ENCODE measurements at places on chromosomes 11 and 22.

DNA sequence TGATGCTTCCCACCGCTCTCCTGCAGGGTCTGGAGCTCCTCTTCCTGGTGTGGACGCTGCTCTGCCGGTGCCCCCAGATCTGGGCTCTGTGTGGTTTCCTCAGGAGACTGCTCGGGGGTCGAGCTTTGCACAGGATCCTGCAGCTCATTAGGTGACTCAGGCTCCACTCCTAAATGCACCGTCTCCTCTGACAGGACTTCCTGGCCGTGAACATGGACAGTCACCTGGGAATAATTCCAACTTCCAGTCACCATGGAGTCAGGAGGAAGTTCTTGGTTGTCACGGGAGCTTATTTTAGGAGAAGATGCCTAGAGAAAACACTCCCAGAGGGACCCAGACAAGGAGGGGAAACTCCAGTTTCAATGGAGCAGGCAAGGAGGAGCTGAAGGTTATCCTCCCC lies 11.9 kb downstream of the ZNF202 start:
- no peak for DNase-seq

DNA sequence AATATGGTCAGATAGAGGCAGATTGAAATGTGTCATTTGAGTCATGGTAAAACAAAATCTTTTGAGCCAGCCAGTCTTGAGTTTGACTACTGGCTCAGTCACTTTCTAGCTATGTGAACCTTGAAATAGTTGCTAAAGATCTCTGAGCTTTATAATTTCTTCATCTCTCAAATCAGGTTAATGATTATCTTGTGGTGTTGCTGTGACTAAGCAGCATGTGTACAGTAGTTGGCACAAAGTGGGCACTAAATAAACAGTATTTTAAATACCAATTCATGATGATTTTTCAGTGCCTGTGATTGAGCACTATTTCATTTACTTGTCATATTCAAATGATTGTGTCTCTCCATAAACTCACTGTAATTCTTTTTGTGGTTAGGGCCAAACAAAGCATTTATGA lies 70.8 kb downstream of the RAB38 start:
- DNase-seq = no peak

- no peak for DNase-seq
These were observed 30.9 kb downstream of the ANO1 start for GRCh38 chr11:70109006-70109405.

GRCh38 chr11:113204280-113204679 lies 110.1 kb upstream of the TTC12 start:
- no peak for DNase-seq

- DNase-seq = no peak
These were observed 1.0 kb downstream of the ADM2 start for GRCh38 chr22:50482107-50483074.

GRCh38 chr11:112693781-112694180 lies 267.4 kb upstream of the NCAM1 start:
- DNase-seq = no peak

- no peak for DNase-seq
These were observed 89.9 kb upstream of the AMOTL1 start for GRCh38 chr11:94678236-94678635.

- no peak for DNase-seq
These were observed 127.3 kb downstream of the MORC2 start for GRCh38 chr22:30841273-30841672.

GRCh38 chr11:12131943-12132789 lies 21.8 kb downstream of the MICAL2 start:
- no peak for DNase-seq

DNA sequence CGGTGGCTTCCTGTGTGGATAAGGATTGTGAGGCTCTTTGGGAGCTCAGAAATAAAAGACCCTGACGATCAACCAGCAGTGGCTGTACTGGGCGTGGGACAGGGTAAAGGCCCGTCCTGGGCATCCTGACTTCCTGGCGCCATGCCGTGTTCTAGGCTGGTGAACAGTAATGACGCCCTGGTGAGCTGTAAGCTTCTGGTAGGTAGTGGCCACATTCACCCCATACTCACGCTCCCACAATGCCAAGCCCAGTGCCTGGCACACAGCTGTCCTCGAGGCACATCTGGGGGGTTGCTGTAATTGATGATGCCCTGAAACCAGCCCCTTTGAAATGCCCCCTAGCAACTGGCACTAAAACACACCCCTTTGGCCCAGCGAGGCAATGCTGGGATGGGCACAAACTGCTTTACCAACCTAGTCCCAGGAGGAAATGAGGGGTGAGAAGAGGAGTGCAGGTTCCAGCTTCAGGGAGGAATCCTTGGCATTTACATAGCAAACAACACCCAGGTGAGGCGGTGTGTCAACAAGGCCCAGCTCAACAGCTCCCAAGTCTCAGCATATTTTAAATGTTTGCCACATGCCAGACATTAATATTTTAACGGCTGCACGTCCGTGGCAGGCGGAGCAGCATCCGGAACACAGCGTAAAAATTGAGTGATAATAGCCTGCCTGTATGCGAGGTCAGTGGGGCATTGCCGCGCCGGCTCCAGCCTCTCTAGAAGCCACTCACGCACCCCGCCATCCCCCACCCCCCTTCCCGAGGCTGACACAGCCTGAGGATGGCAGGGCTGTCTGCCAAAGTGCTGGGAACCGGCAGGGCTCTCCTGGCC lies 79.3 kb downstream of the DSCAML1 start:
- DNase-seq = no peak

DNA sequence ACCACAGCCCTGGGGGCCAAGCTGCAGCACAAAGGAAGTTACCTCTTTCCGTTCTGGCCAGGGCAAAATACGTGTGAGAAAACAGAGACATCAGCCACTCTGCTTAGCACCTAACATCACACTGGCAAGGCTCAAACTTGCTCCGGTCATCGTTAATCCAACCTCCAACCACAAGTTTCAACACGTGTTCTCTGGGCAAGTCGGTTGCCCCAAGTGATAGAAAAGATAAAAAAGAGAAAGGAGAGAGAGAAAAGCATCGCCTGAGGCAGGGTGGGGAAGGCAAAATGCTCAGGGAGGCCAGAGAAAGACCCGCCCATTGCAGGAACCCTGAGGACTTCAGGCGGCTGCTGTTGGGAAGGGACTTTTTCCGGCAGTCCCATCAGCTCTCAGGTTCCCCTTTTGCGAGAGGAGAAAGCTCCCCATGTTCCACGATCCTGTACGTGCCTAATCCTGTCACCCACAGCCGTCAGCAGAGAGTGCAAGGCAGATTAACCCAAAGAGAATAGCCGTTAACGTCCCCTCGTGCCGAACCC lies 18.5 kb upstream of the B4GALNT4 start:
- no peak for DNase-seq

DNA sequence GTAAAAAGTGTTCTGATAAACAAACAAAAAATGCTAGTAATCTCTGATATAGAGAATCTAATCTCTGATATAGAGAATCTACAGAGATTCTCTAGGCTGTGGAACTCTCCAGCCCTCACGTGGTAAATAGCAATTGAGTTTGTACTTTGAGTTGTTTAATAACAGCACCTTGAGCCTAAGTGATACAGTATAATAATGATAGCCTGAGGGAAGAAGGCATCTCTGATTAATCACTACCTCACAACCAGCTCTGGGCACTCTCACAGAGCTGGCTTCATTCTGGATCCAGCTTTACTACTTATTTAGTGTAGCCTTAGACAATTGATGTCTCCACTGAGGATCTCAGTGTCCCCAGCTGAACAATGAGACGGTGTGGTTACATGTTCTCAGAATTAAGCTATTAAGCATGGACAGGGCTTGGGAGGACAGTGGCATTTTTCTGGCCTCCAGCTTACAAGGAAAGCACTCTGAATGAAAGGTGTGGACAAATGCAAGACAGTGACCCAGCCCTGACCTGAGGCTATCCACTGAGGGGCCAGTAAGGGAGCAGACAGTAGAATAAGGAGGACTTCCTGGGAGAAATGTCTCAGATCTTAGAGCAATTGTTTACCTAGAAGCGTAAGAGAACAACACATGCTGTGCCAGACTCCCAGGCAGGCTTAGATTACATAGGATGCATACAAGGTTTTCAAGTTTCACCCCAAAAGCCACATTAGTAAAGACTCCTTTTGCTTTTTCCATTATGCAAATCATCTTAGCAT lies 88.7 kb upstream of the DRD2 start:
- DNase-seq = no peak

DNA sequence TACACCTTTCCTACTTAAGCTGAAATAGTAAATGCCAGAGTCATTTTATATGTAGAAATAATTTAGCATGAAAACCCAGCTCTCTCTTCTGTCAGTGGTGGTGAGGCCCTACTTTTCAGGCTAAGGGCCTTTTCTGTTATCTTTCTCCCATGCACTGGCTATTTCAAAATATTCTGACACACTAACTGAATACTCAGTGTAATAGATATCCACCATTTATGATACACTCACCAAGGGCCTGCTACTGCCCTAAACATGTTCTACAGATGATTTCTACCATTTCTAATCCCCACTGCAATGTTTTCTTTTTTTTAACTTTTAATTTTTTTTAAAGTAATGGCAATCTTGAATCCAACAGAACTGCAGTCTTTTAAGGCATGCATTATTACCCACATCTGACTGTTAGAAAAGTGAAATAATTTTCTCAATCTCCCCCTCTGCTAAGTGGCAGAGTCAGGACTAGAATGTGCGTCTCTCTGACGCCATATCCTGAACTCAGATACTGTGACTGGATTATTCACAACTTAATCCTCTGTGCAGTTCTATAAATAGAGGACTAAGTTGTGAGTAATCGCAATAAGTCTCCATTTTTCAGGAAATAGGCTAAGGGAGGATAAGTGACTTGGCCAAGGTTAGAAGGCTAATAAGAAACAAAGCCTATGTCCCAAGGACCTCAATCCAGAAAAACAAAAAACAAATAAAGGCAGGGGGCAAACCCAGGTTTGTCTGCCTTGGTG lies 44.0 kb downstream of the GRAMD1B start:
- no peak for DNase-seq

DNA sequence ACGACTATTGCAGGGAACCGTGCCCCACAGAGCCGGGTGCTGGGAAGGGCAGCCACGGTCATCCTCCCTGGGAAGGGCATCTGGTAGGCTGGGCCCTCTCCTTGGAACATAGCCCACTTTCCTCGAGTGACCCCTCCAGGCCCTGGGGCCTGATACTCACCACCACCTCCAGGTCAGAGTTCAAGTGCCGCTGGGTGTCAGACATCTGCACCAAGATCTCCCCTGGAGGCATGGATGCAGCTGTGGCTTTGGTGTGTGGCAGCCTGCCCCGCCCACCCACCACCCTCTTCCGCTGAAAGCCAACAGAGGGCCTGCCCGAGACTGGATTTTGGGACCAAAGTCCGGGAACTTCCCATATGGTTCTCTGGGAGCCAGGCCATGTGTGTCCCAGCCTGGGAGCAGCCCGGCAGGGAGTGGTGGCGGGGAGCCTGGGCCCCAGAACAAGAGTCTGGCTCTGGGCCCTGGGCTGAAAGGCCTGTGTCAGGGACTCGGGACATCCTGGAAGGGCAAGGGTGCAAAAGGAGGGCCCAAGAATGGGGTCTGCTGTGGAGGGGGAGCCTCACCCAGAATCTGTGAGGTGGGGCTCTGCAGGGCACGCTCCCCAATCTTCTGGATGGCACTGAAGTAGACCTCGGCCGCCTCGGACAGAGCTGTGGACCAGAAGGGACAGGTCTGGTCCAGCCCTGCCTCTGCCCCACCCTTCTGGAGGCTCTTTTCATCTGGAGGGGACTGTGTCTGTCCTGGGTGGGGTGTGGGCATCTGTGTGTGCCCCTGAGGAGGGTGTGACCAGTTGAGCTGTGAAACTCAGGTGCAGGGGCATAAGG lies 2.6 kb downstream of the BAIAP2L2 start:
- no peak for DNase-seq

GRCh38 chr11:123450623-123451022 lies 20.6 kb downstream of the GRAMD1B start:
- no peak for DNase-seq

GRCh38 chr11:38038777-38039176 lies 1440.7 kb upstream of the RAG2 start:
- no peak for DNase-seq

- peak; percentile 75 for DNase-seq
These were observed 3.9 kb downstream of the CD3D start for GRCh38 chr11:118338637-118339061.

GRCh38 chr11:47905358-47906059 lies 57.4 kb upstream of the NUP160 start:
- no peak for DNase-seq

GRCh38 chr11:91248199-91248807 lies 976.3 kb upstream of the FAT3 start:
- no peak for DNase-seq

DNA sequence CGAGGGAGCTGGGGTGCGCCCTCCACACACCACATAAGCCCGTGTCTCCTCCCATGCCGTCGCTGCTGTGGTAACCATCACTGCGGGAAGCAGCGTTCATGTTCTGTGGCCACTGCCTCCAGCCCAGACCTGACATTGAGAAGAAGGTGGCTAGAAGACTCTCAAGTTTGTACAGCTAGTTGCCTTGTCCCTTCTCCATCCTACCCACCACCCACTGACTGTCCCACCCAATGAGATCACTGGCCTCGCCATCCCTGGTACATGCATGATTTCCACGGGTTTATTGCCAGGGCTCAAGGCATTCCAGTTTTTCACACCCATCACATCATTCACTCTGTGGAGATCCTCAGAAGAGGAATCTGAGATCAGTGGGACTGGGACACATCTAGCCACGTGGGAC lies 33.0 kb downstream of the AHNAK start:
- DNase-seq = no peak

GRCh38 chr22:30305906-30306626 lies 16.8 kb upstream of the CASTOR1 start:
- no peak for DNase-seq

DNA sequence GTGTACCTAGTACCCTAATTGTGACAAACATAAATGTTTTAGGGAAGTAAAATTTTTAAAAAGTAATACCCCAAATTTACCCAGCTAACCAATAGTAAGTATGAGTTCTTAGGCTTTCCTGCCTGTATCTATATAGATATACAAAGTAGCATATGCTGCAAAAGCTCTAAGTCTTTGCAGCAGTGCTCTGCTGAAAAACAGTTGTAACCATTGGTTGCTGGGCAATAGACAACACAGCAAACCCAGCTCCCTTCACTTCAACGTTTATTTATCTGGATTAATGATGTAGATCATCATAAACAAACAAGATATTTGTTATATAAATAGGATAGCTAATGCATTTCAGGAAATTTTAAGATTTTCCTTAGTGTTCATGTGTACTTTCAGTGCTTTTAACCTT lies 82.7 kb downstream of the PAX6 start:
- DNase-seq = no peak

GRCh38 chr11:94117871-94118270 lies 10.8 kb upstream of the PANX1 start:
- no peak for DNase-seq

GRCh38 chr11:120079750-120080610 lies 57.9 kb downstream of the TRIM29 start:
- DNase-seq = no peak

- DNase-seq = no peak
These were observed 35.6 kb downstream of the AMPD3 start for GRCh38 chr11:10490398-10491241.

- DNase-seq = no peak
These were observed 12.9 kb downstream of the KCNJ11 start for GRCh38 chr11:17375547-17375946.

- peak; percentile 6 for DNase-seq
These were observed 107.7 kb upstream of the CLMP start for GRCh38 chr11:123302751-123303195.
